ENCODE measurements at places on chromosomes 1 and 21.
A peak's percentile ranks its signal among the peaks of the same experiment; 100 is the strongest.

GRCh38 chr1:1079408-1080121 lies 5.5 kb upstream of the RNF223 start:
- peak; percentile 7 for DNase-seq

DNA sequence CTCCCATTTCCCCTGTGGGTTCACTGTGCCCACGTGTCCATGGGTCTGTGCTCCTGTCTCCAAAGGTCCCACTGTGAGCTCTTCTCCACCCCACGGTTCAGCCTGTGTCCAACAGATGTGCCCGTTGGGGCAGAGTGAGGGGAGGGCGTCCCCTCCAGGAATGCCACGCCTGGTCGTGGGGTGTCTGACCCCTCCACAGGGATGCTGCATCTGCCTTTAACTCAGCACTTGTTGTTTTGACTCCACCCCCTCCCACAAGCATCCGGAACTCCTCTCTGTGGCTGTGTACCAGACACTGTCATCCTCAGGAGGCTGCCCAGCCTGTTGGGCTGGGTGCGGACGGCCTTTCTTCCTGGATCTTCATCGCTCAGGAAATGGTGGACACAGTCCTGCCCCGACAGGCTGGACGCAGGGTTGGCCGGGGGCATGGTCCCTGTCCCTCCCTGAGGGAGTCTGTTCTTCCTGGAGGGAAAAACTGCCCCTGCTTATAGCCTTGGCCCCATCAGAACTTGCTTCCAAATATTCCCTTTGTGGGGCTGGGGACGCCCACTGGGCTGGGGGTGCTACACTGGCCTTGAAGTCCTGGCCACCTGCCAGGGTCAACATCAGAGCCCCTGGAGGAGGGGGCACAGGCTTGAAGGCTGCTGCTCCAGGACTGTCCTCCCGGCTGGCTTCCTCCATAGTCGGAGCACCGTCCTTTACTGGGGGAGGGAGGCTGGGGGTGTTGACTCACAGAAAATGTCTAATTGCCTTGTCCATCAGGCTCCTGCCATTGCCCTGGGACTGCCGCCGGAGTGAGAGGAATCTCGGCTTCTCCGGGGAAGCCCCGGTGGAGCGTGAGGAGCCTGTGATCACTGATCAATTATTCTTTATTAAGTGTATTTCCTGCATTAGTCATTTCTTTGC lies 182.0 kb upstream of the C1orf174 start:
- DNase-seq: no peak

GRCh38 chr1:105556266-105556665 lies 1500.2 kb upstream of the PRMT6 start:
- no peak for DNase-seq

GRCh38 chr1:25608488-25609178 lies 8.0 kb upstream of the MAN1C1 start:
- DNase-seq: peak; percentile 85

DNA sequence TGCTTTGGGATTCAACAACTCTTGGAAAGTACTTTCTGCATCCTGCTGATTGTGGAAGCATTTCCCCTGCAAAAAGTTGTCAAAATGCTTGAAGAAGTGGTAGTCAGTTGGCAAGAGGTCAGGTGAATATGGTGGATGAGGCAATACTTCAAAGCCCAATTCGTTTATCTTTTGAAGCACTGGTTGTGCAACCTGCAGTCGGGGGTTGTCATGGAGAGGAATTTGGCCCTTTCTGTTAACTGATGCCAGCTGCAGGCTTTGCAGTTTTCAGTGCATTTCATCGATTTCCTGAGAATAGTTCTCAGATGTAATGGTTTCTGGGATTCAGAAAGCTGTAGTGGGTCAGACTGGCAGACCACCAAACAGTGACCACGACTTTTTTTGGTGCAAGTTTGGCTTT lies 47.6 kb upstream of the GJA5 start:
- no peak for DNase-seq

- no peak for DNase-seq
Measured at GRCh38 chr1:3055051-3055450, 14.0 kb upstream of the PRDM16 start.

- no peak for DNase-seq
Measured at GRCh38 chr1:213376862-213377372, 325.9 kb downstream of the RPS6KC1 start.

DNA sequence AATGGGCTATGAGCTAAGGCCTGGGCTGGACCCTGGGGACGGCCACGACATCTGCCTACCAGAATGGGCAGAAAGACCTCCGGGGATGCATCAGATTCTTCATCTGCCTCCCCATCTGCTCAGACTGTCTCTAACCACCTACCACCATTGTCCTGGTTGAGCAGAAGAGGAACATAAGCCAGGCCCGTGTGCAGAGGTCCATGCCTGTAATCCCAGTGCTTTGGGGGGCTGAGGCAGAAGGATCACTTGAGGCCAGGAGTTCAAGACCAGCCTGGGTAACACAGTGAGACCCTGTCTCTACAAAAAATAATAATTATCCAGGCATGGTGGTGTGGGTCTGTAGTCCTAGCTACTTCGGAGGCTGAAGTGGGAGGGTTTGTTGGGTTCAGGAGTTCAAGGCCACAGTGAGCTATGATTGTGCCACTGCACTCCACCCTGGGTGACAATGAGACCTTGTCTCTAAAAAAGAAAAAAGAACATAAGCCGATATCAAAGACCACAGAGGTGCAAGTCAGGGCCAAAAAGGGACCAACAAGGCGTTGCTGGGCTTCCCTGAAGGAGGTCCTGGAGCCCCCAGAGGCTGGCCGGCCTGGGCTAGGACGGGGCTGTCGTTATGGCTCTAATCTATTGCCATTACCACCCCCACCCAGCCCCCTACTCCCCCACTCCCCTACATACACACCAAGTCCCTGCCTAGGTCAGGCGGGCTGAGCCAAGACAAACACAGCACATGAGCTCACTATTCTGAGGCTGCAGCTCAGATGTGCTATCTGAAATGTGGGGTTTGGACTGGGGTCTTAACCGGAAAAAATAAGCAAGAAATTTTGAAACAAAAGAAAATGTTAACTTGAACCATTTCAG lies 239.2 kb upstream of the RAB4A start:
- DNase-seq: no peak

DNA sequence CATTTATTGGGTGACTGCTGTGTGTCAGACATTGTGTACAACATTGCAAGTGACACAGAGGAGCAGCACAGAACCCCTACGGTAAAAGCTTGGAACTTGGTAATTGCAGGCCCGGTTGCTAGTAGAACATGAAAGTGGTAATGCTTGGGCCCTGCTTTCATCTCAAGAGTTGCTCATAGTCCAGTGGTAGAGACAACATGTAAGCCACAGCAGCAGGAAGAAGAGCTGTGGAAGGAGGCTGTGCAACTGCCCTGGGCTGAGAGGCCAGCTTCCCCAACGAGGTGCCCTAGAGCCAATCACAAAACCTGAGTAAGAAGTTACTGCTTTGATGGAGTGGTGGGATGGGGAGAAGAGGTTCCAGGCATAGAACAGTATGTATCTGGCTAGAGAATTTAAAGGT lies 18.4 kb downstream of the CNIH4 start:
- no peak for DNase-seq

DNA sequence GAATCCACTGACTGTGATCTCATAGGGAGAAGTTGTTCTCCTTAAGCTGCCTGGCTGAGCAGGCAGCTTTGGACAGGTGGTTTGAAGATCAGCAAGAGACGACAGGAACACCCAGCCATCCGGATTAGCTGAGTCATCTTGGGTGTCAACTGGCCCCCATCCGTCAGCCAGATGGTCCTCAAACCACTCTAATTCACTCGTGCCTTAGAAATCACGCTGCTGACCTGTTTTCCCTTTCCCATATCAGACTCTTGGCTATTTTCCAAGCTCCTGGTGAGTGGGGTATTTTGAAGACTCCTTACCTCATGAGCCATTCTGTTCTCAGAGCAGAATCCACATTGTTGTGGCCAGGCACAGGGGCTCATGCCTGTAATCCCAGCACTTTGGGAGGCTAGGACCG lies 149.1 kb upstream of the L1TD1 start:
- DNase-seq: no peak

DNA sequence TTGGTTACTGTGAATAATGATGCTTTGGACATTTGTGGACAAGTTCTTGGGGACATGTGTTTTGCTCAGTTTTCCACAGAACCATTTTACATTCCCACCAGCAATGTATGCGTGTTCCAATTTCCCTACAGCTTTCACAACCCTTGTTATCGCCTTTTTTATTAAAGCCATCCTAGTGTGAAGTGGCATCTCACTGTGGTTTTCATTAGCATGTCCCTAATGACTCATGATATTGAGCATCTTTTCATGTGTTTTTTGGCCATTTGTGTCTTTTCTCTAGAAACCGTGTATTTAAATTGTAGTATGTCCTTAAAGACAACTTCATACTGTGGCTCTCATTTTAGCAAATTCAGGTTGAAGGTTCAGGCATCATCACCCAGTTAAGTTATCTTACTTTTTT lies 132.1 kb downstream of the TGFBR3 start:
- DNase-seq: no peak

Data from effector CD4-positive, alpha-beta T cell (primary cell).